H9 (cell line): ENCODE measurements at places on chromosomes 11 and 22. TPM values are rescaled to one million over a fixed set of nuclear protein-coding genes. Genes with fewer than 3 reads are reported as not detected.

Gene RFPL1
- total RNA-seq: not detected in 2 replicates

Gene STIM1
- 15.2 and 15.6 TPM in 2 replicates for total RNA-seq

Gene OR5T1
- not detected in 2 replicates for total RNA-seq

DNA sequence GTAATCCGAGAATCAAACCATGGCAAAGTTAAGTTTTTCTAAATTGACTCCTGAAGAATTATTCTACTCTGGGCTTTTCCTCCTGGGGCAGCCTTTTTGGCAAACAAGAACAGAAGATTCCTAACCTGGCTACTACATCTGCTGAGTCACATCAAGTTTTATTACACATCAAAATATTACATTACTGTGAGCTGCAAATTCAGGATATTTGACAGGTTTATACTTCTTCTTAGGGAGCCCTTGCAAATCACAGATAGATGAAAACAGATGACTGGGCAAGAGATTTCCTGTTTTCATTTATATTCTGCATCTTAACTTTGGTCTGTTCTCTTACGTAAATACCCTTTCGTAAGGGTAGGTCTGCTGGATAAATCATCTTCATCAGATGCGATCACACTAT is 23.6 kb downstream of the XRRA1 start:
- DNase-seq: no peak

DNA sequence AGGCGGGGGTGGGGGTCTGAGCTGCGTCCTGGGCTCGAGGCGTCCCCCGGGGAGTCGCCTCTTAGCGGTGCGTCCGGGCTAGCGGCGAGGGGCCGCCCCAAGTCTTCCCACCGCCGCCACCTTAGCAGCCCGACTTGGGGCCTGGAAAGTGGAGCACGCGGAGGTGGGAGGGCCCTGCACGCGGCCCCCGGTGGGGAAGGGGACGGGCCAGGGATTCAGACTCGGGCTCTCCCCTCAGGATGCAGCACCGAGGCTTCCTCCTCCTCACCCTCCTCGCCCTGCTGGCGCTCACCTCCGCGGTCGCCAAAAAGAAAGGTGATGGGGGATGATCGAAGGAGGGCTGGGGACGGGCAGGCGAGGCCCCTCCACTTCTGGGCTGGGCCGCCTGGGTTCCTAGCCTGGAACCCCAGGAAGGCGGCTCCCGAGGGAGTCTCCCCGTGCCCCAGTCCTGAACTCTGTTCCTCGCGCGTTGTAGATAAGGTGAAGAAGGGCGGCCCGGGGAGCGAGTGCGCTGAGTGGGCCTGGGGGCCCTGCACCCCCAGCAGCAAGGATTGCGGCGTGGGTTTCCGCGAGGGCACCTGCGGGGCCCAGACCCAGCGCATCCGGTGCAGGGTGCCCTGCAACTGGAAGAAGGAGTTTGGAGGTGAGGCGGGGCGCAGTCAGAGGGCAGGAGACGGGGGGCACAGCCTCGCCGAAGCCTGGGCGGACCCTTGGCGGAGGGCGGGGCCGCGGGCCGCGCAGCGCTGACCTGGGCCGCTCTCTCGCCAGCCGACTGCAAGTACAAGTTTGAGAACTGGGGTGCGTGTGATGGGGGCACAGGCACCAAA is 563 bp downstream of the MDK start:
- DNase-seq: peak; percentile 59

DNA sequence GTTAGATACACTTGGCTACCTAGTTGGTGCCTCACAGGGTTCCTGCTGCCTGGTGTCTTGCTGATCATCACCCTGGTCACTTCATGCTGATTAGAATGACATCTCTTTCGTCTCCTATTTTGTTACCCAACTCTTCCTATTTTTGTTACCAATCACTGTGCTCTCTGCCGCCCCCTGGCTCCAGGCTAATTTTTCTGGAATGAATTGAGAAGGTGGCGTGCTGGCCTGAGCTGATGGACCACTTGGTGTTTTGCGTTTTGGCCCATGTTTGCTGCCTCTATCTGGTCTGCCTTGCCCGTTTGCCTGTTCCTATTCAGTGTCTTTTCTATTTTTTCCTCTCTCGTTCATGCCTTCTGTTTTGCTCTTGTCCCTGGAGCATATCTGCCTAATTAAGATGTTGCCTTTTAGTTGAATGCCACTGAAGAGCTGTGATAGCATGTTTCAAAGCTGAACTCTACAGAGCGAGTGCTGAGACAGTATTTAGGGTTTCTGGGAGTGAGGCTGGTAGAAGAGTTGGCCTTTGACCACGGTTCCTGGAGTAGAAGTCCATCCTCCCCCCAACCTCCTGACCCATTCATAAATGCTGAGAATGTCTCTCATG is 5.9 kb upstream of the ATF4 start:
- DNase-seq: peak; percentile 50

GRCh38 chr11:118132385-118133151 is 20.1 kb downstream of the SCN4B start:
- no peak for DNase-seq

DNA sequence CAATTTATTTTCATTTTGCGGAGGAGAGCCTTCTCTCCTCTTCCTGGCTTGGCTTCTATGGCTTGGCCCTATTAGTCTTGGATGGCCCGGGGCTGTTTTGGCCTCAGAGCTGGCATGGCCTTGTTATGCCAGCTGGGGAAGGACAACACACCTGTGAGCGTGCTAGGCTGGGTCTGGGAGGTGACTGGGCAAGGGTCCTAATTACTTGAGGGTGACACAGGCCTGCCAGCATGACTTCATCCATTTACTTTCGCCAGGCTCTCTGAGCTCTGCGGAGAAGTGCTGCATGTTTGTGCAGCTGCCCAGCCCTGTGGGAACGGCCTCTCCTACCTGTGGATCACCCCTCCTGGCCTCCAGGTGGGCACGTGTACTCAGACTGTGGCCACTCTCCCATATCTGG is 153.6 kb downstream of the SNX19 start:
- DNase-seq: no peak

DNA sequence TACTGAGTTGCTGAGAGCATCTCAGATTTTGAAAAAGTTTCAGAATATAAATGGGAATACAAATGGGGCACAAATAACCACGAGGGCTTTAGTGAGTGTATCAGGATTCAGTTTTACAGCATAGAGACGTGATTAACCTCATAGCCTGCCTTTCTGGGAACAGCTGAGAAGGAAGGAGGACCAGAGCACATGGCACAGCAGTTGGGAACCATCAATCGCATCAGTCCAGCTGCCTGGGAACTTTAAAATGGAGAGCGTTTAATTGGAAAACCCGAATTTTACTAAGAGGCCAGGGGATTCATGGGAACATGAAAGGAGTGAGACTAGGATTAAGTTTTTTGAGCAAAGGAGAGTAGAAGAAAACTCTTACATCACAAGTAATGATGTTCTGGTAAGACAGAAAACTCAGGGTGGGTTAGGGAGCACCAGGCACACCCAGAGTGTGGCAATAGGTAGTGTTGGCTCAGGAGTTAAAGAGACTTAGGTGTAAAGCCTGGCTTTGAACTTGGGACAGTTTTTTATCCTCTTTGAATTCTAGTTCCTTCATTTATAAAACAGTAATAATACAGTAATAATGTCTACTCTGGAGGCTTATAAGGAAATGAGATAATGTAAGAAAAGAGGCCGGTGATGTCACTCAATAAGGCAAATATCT is 40.2 kb downstream of the FZD4 start:
- DNase-seq: no peak

- no peak for DNase-seq
Observed at GRCh38 chr11:108672113-108672512, 7.2 kb downstream of the DDX10 start.

- no peak for DNase-seq
Observed at GRCh38 chr11:32068134-32068870, 22.6 kb upstream of the RCN1 start.

DNA sequence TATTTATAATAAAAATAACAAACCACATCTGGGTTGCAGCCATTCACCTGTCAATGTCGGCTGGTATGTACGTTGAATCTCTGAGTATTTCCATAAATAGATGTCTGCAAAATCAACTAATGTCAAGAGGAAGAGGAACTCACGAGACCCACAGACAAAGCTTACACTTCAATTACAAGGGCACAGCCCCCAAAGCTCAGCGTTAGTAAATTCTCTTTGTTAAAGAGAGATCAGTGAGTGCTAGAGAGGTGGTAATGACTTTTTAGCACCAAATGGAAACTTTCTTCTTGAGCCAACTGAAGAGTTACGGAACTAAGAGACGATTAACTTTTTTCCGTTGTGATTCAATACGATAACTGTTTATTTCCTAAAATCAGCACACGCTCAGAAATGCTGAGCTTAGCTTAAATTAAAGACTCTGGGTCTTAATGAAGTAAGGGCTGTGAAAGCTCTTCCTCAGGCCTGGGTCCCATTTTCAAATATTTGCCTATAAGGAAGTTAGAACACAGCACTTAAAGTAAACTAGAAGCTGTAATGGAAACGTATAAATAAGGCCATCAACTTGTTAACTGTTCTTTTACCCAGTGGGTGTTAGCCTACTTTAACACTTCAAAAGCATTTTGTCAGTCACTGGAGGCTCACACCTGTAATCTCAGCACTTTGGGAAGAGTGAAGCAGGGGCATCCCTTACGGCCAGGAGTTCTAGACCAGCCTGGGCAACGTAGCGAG is 22.8 kb upstream of the TFIP11 start:
- no peak for DNase-seq
